ENCODE measurements at places on chromosomes 1 and 21. TPM values are rescaled to one million over a fixed set of nuclear protein-coding genes. Genes with fewer than 3 reads are reported as not detected.

DNA sequence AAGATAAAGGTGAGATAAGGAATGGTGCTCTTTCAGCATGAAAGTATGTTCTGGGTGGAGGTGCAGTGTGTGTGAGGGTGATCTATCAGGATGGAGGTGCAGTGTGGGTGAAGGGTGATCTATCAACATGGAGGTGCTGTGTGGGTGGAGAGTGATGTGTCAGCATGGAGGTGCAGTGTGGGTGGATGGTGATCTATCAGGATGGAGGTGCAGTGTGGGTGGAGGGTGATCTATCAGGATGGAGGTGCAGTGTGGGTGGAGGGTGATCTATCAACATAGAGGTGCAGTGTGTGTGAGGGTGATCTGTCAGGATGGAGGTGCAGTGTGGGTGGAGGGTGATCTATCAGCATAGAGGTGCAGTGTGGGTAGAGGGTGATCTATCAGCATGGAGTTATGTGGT lies 12.3 kb upstream of the MAP10 start:
- no peak for DNase-seq

The SPRR4 gene
- total RNA-seq: not detected

The HJV gene
- not detected for total RNA-seq

The OR10J1 gene
- total RNA-seq: not detected

The IGFN1 gene
- total RNA-seq: not detected

GRCh38 chr1:230243583-230244353 lies 176.7 kb downstream of the GALNT2 start:
- no peak for DNase-seq

The UTS2 gene
- 5.4 TPM for total RNA-seq

The KIF1B gene
- 45.4 TPM for total RNA-seq

The MYCL gene
- 17.2 TPM for total RNA-seq

- no peak for DNase-seq
Observed at GRCh38 chr1:160685266-160685665, 26.4 kb downstream of the CD48 start.

DNA sequence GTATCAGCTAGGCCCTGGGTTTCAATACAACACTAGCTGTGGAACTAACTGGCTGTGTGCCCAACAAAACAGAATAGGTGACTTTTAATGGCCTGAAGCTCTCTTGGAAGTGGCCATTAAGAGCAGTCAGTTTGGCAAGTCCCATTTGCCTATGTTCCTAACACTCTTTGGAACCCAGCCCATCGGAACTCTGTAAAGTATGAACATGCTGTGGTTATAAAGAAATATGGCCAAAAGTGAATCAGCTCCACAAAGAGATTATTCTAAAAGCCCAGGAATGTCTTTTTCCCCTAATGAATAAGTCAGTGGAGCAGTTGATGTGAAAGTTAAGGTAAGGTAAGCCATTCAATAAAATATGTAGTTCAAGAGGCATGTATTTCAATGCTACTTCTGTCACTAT lies 223.7 kb upstream of the ADAMTS5 start:
- no peak for DNase-seq

The LCE2C gene
- total RNA-seq: not detected
